ENCODE measurements at places on chromosomes 2 and 18.

- DNase-seq = no peak
These were observed 27.1 kb downstream of the RALB start for GRCh38 chr2:120279708-120280107.

DNA sequence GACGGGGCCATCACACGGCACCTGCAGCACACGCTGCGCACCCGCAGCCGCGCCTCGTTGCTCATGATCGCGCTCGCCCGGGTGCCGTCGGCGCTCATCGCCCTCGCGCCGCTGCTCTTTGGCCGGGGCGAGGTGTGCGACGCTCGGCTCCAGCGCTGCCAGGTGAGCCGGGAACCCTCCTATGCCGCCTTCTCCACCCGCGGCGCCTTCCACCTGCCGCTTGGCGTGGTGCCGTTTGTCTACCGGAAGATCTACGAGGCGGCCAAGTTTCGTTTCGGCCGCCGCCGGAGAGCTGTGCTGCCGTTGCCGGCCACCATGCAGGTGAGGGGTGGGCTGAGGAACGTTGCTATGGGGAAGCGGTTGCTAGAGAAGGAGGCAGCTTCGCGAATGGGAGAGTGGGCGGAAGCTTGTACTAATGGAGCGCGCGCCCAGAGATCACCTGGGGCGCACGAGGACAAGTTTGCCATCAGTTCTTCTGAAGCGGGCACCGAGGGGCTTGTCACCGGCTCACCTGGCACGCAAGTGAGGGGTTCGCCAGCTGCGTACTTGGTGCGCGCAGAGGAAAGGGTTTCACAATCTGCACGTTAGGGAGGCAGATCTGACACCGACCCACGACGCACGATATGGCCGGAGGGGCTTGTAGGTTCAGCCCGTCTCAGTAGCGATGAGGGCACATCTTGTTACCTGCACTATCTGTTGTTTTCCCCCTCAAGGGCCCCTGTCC lies 45.6 kb downstream of the DDX18 start:
- no peak for DNase-seq

GRCh38 chr18:24138409-24138788 lies 463 bp upstream of the CABYR start:
- DNase-seq = no peak

DNA sequence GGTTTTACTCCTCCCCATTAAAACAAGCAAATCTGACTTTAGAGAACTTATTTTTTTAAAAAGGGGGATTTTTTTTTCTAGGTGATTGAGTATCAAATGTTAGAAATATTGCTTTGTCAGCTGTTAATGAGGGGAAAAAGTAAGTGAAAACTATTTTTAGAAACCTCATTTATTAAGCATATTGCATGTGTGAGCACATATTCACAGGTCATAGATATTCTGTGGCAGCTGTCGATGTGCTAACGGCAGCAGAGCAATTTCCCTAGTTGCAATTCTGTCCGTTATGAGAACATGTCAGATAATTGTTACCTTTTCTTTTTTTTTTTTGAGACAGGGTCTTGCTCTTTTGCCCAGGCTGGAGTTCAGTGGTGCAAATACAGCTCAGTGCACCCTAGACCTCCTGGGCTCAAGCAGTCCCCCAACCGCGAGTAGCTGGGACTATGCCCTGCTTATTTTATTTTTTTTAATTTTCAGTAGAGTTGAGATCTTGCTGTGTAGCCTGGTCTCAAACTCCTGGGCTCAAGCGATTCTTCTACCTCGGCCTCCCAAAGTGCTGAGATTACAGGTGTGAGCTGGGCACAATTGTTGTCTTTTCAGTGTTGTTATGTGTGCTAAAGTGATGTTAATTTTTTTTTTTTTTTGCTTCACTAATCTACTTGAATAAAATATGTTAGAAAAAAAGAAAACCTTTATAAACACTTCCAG lies 69.8 kb downstream of the MTA3 start:
- DNase-seq = no peak

- DNase-seq = no peak
These were observed 61.5 kb downstream of the BARD1 start for GRCh38 chr2:214747992-214748391.

- no peak for DNase-seq
These were observed at the start of gene ATP6V1B1 for GRCh38 chr2:70935468-70936164. Gene ATP6V1B1, plus strand, starts transcription at chr2:70935900. Its CDS starts 55 bp downstream, at chr2:70935955.

- no peak for DNase-seq
These were observed 55.5 kb downstream of the SEPTIN10 start for GRCh38 chr2:109558076-109558882.

DNA sequence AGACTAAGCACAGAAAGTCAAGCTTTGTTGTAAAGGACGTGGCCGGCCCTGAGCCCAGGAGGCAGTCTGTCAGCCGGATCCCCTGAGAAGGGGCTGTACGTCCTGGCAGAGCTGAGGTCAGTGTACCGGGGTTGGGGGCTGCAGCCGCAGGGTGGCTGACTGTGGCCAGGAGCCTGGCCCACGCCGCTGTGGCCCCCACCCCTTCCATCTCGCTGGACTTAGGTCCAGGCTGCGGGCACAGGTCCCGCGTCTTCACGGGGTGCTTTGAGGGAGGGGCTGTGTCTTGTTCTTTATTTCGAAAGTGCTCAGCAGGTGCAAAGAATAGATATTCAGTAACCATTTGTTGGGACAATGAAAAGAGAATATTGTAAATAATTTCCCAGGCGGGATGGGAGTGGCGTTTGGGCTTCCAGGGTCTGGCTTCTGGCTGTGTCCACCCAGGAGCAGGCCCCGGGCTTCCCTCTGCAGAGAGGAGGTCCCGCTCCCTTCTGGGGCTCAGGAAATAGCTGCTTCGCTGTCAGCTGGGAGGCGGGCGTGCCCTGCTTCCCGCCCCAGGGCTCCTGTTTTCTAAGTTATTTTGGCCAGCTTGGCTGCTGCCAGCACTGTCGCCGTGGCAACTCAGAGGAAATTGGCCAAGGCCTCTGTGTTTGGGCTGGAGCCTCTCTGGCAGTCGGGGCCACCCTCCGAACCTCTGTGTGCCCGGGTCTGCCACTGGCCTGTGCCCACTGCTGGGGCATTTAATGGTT lies 7.4 kb downstream of the NFATC1 start:
- no peak for DNase-seq

GRCh38 chr2:9230051-9230802 lies 23.6 kb downstream of the ASAP2 start:
- no peak for DNase-seq

Measured in stimulated activated CD4-positive, alpha-beta T cell treated with anti-CD3 and anti-CD28 coated beads, Interleukin-1b, Interleukin-23, amount 100 ng/mL, for 1 hour (primary cell).